ENCODE measurements at places on chromosomes 5 and 9. TPM values are rescaled to one million over a fixed set of nuclear protein-coding genes. Genes with fewer than 3 reads are reported as not detected.

- DNase-seq: no peak
Measured at GRCh38 chr9:125133403-125134329, 9.7 kb downstream of the SCAI start.

CDH12 gene
- polyA plus RNA-seq: 1.1 TPM

DDX4 gene
- polyA plus RNA-seq: not detected

DNA sequence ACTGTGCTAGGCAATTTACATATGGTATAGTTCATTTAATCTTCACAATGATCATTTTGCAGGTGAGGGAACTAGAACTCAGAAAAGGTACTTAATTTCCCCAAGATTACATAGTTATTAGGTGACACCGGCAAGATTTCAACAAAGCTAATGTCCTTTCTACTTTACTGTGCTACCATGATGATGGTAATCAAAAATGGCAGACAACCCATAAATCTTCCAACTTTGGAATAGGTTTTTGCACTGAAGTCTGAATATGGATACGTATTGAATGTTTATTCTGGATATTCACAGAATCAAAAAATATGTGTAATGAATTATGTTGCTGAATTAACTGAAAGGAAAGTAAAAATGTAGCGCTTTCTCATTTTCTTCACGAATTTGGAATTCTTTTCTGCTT is 13.8 kb downstream of the PDCD1LG2 start:
- no peak for DNase-seq

DNA sequence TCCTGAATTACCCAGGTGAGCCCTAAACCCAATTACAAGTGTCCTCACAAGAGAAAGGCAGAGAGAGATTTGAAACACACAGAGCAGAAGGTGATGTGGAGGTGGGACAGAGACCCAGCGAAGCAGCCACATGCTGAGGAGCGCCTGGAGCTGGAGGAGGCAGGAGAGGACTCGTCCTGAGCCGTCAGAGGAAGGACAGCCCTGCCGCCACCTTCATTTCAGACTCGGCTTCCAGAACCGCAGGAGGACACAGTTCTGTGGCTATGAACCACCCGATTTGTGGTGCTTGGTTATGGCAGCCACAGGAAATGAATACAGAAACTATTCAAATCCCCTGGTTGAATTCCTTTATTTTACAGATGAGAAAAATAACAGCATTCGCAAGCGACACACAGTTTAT is 16.4 kb upstream of the FBP1 start:
- no peak for DNase-seq

GRCh38 chr9:76912636-76913275 is 6.8 kb upstream of the PRUNE2 start:
- no peak for DNase-seq

- peak; percentile 82 for DNase-seq
Measured at GRCh38 chr5:118551716-118552115, 436.6 kb downstream of the DTWD2 start.

GRCh38 chr5:149056616-149057165 is 6.2 kb downstream of the SH3TC2 start:
- peak; percentile 9 for DNase-seq

DNA sequence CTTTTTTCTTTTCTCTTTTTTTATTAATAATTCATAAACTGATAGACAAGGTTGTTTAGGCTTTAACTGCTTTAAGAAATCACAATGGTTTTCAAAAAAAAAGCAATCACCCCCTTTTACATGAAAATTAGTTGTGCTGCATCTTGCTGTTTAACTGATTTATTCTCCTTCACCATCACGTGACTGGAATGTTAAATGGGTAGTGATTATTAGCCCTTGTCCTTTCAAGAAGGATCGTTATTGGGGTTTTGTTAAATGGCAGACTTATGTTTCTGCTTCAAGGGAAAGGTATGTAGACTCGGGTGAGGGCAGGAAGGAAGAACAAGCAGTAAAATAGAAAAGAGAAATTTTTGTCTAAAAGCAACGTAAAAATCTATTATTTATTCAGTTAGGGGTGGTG is 175.6 kb upstream of the TLE4 start:
- DNase-seq: no peak

DNA sequence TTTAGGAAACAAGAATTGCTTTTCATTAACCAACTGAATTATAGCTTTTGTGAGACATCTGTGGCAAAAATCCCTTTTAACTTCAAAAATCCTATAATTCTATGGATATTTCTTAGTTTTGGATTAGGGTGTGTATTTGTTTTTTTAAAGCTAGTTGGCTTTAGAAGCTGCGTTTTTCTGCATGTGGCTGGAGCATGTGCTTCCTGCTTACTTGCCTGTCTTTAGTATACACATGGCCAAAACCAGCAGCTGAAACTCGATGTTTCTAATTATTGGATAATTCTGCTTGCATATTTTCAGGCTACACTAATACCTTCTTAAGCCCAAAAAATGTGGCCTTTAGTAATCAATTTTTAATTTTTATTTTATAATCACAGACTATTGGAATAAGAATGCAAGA is 8.9 kb downstream of the RECK start:
- peak; percentile 32 for DNase-seq

DNA sequence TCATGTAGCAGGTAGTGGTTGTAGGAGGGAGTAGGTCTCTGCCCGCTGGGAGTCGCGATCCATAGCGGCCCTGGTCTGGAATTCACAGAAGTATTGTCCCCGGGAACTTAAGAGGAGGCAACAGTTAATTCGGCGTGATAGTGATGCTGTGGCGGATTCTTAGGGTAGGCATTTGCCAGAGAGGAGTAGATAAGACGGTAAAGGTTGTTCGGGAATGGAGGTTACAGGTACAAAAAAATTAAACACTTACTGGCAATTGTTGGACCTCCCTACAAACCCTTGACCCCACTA is 679 bp downstream of the SMC5 start:
- no peak for DNase-seq

GRCh38 chr5:174612686-174613085 is 111.7 kb upstream of the MSX2 start:
- DNase-seq: no peak

- no peak for DNase-seq
Measured at GRCh38 chr9:79362100-79363081, 209.4 kb upstream of the TLE4 start.

- no peak for DNase-seq
Measured at GRCh38 chr9:94758031-94758430, 31.5 kb downstream of the AOPEP start.

FBP1 gene
- polyA plus RNA-seq: 0.90 TPM

DNA sequence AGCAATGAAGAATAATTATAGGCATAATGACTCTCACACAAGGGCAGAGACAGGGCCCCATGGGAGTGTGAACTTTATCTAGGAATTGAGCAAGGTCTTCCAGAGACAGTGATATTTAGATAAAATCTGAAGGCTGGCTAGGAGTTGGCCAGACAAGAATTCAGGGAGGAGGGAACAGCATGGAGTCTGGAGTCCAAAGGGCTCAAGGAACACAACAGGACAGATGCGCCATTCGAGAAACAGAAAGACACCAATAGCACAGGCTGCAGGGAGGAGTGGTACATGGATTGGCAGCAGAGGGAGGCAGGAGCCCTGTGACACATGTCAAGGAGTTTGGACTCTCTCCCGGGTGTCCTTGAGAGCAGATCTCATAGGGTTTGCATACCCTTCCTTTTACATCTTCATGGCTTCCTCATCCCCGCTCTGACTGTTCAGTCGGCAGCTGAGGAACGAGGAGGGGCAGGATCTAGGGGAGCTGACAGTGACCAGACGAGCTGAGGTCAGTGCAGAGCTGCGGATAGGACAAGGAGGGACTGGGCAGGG is 64.0 kb upstream of the XPA start:
- no peak for DNase-seq

WNT8A gene
- not detected for polyA plus RNA-seq

LRRTM2 gene
- polyA plus RNA-seq: 0.53 TPM

Measured in muscle of leg (tissue), 16 donors.